Effector CD4-positive, alpha-beta T cell (primary cell): ENCODE measurements at places on chromosomes 13 and 19.
A peak's percentile ranks its signal among the peaks of the same experiment; 100 is the strongest.

DNA sequence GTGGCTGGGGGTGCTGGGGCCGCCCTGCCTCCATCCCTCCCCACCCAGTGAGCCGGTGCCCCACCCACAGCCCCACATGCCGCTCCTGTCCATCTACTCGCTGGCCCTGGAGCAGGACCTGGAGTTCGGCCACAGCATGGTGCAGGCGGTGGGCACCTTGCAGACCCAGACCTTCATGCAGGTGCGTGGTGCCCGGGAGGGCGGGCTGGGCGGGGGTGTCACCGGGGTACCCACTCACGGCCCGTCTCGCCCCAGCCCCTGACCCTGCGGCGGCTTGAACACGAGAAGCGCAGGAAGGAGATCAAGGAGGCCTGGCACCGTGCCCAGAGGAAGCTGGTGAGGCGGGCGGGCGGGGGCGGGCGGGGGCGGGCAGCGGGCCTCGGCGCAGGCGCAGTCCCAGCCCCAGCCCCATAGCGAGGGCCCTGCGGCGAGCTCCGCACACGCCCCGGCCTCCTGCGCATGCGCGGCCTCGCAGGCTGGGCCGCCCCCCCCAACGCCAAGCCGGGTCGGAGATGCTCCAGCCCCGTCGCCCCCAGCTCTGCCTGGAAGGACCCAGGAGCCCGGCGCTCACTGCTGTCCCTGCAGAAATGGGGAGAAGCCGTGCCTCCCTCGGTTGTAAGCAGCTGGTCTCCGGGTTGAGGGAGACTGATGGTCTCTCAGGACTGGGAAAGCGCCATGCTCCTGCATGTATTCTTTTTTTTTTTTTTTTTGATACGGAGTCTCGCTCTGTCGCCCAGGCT, 7.7 kb downstream of the ARHGAP45 start:
- peak; percentile 97 for DNase-seq

- no peak for DNase-seq
These were observed 2625.6 kb upstream of the PCDH20 start for GRCh38 chr13:64041296-64041695.

GRCh38 chr13:101925731-101926130, 473.3 kb downstream of the ITGBL1 start:
- DNase-seq = no peak

GRCh38 chr13:36130552-36131221, 495 bp downstream of the DCLK1 start:
- DNase-seq = no peak

- DNase-seq = no peak
These were observed 83.5 kb downstream of the SACS start for GRCh38 chr13:23350009-23350408.

- DNase-seq = no peak
These were observed 51.0 kb upstream of the PDX1 start for GRCh38 chr13:27868641-27869435.

- DNase-seq = no peak
These were observed 67.6 kb downstream of the PIBF1 start for GRCh38 chr13:72849571-72849970.

- DNase-seq = no peak
These were observed 271.9 kb upstream of the GPC6 start for GRCh38 chr13:92954746-92955145.

DNA sequence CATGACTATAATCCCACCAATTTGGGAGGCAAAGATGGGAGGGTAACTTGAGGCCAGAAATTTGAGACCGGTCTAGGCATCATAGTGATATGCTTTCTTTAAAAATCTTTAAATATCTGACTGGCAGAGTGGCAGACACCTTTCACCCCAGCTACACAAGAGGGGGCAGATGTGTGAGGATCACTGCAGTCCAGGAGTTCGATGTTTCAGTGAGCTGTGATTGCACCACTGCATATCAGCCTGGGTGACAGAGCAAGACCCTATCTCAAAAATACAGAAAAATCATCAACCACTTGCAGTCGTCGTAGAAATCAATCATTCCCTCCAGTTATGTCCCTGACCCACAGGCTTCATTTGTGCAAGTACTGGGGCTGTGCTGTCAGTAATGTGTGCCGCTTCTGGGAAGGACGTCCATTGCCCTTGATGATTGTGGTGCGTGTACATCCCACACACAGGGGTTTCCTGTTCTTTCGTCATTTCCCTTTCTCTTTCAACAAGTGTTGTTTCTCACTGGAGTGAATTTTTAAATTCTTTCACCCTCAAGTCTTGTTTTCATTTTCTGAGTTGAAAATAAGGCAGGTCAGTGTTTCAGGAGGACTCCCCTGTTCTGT, 1.4 kb downstream of the LGALS14 start:
- no peak for DNase-seq

- peak; percentile 33 for DNase-seq
These were observed 682 bp downstream of the SSBP4 start for GRCh38 chr19:18419699-18420460.
